ENCODE measurements at places on chromosomes 5 and 9. TPM values are rescaled to one million over a fixed set of nuclear protein-coding genes. Genes with fewer than 3 reads are reported as not detected.

Gene COQ4
- polyA plus RNA-seq, result 24.8 TPM

Gene UNC5A
- polyA plus RNA-seq, result not detected

Gene OR2S2
- 1.1 TPM for polyA plus RNA-seq

Gene INSL6
- not detected for polyA plus RNA-seq

Gene GCNT1
- 7.6 TPM for polyA plus RNA-seq

Gene ASPN
- 1.1 TPM for polyA plus RNA-seq

Gene TXNDC8
- polyA plus RNA-seq, result not detected

Gene STK32A
- polyA plus RNA-seq, result 0.12 TPM

Gene TMEFF1
- 0.45 TPM for polyA plus RNA-seq

Gene LRRC14B
- not detected for polyA plus RNA-seq

Gene GADD45G
- not detected for polyA plus RNA-seq

Gene PPP3R2
- not detected for polyA plus RNA-seq

Gene GABRA6
- polyA plus RNA-seq, result not detected

DNA sequence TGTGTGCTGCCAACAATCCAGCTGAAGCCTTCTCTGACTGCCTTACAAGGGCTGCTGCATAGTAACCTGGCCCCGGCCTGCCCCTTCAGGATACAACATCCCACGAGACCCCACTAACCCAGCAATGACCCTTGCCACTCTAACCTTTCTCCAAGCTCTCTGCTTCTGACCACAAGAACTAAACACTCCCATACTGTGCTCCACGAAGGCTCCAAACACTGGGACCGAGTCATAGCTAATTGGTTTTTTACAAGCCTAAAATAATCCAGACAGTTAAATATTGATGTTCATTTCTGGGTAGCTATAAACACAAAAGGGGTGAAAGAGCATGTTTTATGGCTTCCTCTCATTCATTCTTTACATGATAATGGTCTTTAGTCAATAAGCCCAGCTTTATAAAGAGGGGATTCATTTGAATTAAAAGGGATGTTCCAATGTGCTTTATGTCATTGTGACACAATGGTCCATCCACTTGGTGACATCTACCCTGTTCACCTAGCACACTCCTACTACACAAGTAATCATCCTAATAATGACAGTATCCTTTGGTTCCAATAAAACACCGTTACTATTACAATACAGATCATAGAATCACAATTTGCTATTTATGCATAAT, 16.2 kb upstream of the TLE4 start:
- no peak for DNase-seq

- no peak for DNase-seq
Observed at GRCh38 chr9:72454871-72455491, 66.4 kb upstream of the TMC1 start.

GRCh38 chr5:10445352-10445751, 3.7 kb downstream of the ROPN1L start:
- DNase-seq, result no peak

DNA sequence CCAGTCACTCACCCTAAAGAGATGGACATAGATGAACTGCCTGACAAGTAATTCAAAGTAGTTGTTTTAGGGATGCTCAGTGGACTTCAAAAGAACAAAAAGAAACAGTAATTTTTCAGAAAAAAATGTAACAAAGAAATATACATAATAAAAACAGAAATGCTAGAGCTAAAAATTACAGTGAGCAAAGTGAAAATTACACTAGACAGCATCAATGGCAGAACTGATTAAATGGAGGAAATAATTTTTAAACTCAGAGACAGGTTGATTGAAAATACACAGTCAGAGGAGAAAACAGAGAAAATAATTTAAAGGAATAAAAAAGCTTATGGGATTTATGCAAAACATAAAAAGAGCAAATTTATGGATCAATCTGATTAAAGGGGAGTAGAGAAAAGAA, 1968.4 kb downstream of the EFNA5 start:
- no peak for DNase-seq

- DNase-seq, result no peak
Observed at GRCh38 chr9:37497320-37497719, 11.6 kb downstream of the POLR1E start.

- no peak for DNase-seq
Observed at GRCh38 chr9:71683598-71684235, 84.6 kb downstream of the CEMIP2 start.

- DNase-seq, result no peak
Observed at GRCh38 chr5:52673495-52673894, 114.2 kb upstream of the ITGA1 start.

DNA sequence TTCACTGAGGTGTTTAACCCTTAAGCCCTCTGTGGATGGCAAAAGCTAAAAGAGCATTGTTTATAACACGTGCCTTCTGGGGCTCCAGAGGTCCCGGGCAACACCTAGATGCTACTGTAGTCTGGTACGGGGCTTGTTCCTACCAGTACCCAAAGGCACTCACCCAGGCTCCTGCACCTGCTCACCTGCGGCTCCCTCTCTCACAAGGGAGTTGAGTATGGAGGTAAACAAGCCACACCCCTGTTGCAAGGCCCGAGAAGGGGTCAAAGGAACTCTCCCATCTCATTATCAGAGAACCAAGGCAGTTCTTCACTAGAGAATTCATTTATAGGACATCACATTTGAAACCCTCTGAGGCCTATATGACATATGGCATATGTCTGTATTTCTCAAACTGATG, 53.4 kb upstream of the IL6ST start:
- no peak for DNase-seq

- DNase-seq, result no peak
Observed at GRCh38 chr5:152623951-152624350, 218.9 kb upstream of the NMUR2 start.

DNA sequence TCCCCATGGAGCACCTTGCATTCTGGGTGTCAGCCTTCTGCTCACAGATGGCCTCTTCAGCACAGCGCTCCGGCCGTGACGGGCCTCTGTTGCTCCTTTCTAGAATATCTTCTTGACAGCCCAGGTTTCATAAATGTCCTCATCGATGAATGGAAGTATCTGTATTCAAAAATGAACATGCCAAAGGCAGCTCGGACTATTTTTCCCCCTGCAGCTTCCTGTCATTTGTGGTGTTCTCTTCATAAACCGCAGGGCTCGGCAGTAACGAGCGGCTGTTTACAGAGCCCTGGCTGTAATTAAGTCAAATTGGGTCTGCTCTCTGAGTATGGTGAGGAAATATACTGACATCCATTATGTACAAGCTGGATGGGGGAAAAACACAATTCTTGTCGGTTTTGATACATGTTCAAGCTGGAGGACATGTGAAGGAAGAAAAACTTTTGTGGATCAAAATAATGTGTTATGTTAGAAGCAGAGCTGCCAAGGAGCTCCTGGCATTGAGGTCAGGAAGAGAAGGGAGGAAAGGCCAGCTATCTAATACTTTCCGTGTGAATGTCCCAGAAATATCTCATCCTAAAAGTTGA, 154.1 kb upstream of the CD180 start:
- no peak for DNase-seq

GRCh38 chr9:78118742-78119473, 87.3 kb upstream of the GNAQ start:
- DNase-seq, result no peak

DNA sequence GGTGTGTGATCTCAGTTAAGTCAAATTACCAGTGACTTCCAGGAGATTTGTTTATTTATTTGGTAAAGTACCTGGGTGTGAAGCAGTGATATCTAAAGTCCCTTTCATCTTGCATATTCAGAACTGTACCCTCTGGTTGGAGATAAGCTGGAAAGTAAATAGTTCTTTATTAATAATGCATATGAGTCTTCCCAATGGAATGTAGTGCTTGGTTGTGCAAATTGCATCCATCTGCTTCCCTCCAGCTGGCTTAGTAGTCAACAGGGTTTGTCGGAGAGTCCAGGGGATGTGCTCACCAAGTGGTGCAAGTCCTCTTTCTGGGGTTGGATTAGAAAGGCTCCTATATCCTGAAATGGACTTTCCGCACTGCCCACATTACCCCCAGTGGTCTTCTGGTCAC, 42.0 kb downstream of the TRPM3 start:
- DNase-seq, result no peak

DNA sequence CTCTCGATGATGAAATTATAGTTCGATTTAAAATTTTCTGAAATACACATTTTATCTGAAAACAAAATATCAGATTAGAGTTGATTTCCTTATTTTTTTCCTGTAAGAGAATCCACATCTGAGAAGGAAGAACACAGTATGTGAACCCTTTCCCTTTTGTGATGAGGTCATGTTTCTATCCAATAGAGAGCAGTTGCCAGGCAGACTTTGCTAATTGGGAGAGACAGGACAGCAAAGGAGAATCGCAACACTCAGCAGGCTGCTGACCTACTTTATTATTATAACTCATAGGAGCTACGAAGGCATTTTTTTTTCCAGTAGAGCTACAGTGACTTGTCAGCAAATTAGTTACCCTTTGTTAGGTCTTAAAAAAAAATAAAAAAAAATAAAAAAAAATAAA, 242.1 kb downstream of the HCN1 start:
- DNase-seq, result no peak

DNA sequence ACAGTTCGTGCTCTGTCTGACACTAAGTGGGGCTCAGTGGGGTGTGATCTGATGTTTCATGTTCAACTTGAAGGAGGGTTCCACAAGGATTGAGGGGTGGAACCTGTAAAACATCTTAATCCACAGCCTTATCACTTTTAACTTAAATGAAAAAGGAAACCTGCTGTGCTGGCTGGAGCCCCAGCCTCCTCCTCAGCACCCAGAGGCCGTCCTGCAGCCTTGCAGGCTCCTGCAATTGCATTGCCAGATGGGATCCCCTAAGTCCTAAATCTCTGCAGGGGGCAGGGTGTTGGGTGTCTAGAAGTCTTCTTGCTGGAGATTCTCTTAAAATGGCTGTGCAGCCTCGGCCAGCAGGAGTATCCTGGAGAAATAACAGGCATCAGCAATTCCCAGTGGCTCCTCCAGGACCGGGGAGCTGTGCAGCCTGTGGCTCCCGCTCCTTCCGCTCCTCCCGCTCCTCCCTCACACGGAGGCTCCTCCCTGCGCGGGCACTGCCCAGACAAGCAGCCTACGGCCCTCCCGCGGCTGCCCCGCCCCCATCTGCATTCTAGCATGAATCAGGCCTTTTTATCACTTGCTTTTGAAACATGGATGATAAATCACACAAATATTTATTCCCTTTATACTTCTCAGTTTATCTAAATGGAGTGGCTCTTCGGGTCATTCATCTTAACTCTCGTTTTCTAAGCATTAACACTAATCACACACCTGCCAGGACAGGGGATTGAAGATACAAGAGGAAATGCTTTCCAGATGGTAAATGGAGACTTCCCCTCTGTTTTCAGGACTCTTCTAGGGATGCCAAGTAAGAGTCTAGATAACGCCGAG, 131.0 kb downstream of the ADAMTS16 start:
- no peak for DNase-seq

- DNase-seq, result no peak
Observed at GRCh38 chr9:129121483-129121882, 10.3 kb downstream of the PTPA start.

DNA sequence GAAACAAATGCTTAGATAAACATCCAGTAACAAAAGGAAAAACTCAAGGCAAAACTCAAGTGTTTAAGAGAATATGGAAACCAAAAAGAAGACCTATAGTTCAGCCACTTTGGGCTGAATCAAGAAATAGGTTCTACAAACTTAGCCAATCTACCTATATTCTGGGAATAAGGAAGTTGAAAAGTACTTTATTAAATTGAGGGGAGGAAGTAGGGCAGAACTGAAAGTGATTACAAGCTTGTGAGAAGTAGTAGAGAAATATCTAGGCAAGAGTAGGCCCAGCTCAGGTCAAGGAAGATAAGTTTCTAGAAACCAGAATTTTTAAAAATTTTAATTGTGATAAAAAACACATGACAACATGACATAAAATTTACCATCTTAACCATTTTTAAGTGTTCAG, 384.8 kb upstream of the PCSK5 start:
- DNase-seq, result no peak

DNA sequence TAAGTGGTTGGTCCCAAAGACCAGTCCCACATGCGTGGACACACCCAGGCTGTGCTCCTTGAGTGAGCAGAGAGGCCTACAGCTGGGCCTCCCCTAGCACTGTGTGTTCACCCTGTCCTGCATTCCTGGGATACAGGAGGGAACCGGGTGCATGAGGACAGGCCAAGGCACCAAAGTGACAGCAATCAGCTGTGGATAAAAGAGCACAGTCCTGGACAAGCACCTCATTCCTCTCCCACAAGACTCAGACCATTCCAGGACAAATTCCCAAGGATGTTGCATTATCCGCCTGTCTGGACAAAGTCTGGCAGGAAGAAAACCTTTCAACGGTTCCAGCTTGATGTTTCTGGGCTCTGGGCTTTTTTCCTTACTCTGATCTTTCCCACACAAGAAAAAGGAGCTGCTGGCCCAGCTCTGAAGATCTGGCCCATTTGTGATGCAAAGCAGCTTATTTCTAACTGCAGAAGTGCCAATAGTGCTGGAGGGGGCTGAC, 273.2 kb downstream of the ENC1 start:
- DNase-seq, result no peak

DNA sequence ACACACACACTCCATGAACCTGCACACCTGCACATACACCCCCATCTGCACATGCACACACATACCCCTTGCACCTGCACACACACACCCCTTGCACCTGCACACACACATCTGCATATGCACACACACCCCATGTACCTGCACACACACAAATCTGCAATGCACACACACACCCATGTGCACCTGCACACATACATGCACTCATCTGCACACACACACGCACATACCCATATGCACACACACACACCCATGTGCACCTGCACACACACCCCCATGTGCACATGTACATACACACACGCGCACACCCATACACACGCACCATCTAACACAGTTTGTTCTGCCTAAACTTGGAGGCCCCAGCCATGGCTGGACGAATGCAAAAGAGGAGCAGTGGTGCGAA, 115.9 kb upstream of the SARDH start:
- DNase-seq, result no peak

GRCh38 chr5:161002571-161003074, 150.6 kb upstream of the ATP10B start:
- no peak for DNase-seq

GRCh38 chr5:39231705-39232525, 12.6 kb upstream of the FYB1 start:
- DNase-seq, result no peak

GRCh38 chr5:9265441-9266287, 280.2 kb downstream of the SEMA5A start:
- DNase-seq, result peak; percentile 91

- no peak for DNase-seq
Observed at GRCh38 chr5:35785601-35786085, 71.0 kb upstream of the IL7R start.

DNA sequence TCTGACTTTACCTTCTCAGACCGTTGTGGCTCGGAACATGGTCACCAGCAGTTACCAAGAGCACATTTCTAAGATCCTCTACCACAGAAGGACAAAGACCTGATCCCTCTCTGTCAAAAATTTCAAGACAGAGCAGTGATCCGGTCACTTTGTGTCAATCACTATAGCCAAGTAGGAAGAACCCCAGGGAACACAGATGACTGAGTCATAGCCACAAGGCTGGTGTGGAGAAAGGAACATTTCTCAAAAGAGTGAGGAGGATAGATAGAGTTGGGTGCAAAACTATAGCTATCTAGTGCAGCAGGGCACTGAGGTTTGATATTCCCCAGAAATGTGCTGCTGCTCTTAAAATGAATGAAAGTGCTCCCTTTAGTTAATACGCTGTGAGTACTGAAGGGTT, 130.7 kb upstream of the SMIM23 start:
- no peak for DNase-seq
